Stimulated activated naive CD8-positive, alpha-beta T cell treated with anti-CD3 and anti-CD28 coated beads, Interleukin-15, amount 100 ng/mL, for 72 hours (primary cell): ENCODE measurements at places on chromosomes 7 and 10.

GRCh38 chr7:157384301-157384700 is 47.5 kb downstream of the DNAJB6 start:
- no peak for DNase-seq

- DNase-seq, result no peak
Observed at GRCh38 chr7:17229228-17229627, 69.2 kb upstream of the AHR start.

DNA sequence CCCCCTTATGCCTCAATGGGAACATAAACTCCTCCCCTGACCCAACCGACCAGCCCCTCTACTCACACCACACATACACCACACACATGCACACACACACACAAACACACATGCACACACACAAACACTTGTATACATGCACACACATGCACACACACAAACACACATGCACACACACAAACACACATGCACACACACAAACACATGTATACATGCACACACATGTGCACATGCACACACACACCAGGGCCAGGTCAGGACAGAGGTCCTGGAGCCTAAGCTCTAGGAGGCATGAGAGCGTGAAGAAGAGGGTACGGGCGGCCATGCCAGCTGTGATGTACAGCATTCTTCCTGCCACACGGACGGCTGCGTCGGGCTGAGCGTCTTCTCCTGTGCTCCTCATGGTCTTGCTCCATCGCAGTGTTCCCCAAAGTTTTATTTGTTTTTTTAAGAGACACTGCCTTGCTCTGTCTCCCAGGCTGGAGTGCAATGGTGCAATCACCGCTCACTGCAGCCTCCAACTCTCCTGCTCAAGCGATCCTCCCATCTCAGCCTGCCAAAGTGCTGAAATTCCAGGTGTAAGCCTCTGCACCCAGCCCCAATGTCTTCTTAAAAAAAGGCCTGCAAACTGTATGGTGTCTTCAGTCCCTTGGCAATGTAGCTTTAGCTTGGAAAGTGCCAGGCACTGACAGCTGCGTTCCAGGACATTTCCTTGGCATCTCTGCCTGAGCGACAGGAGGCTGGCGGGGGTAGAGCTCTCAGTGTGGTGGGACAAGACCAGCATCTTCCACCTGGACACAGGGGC is 38.8 kb upstream of the INPP5A start:
- no peak for DNase-seq

GRCh38 chr7:26587536-26587935 is 276.9 kb downstream of the SKAP2 start:
- no peak for DNase-seq

GRCh38 chr7:22791204-22792158 is 31.2 kb downstream of the TOMM7 start:
- DNase-seq, result no peak

GRCh38 chr7:27423290-27423689 is 180.7 kb downstream of the EVX1 start:
- DNase-seq, result no peak
